ENCODE measurements at places on chromosomes 5 and 9. TPM values are rescaled to one million over a fixed set of nuclear protein-coding genes. Genes with fewer than 3 reads are reported as not detected.

DNA sequence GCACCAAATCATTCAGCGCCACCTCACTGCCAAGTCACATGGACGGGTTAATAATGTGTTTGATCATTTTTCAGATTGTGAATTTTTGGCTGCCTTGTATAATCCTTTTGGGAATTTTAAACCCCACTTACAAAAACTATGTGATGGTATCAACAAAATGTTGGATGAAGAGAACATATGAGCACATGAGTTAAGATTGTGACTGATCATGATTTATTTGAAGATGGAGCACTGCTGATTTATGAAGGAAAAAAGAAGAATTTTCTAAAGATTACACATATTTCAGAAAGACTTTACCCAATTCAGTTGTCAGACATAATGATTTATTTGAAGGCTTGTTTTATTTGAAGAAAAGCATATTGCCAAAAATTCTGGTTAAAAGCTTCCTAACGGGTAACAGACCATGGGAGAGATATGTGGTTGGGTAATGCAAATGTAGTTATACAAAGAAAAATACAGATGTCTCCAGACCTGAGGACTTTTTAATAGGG is 37.4 kb downstream of the TNFAIP8 start:
- H3K4me1 ChIP-seq: peaks cover 33% of the 10 kb centered on the region
- H3K4me3 ChIP-seq: no peak overlapping the region
- no peak overlapping the region for H3K27ac ChIP-seq
- H3K36me3 ChIP-seq: peaks cover 43% of the 10 kb centered on the region
- no peaks in the 10 kb centered on the region for H3K27me3 ChIP-seq
- DNase-seq: no peak

The PCDHB9 gene
- not detected for total RNA-seq

- no peak overlapping the region for H3K27ac ChIP-seq
- H3K4me1 ChIP-seq: no peaks in the 10 kb centered on the region
- H3K27me3 ChIP-seq: peaks cover 27% of the 10 kb centered on the region
Observed at GRCh38 chr5:80041527-80041926, 6.4 kb downstream of the THBS4 start.

GRCh38 chr5:151740958-151741373 is 17.5 kb downstream of the ATOX1 start:
- no peaks in the 10 kb centered on the region for H3K27me3 ChIP-seq
- no peak overlapping the region for H3K27ac ChIP-seq
- no peak for DNase-seq
- H3K4me1 ChIP-seq: peaks cover 22% of the 10 kb centered on the region
- H3K4me3 ChIP-seq: no peak overlapping the region

The PSAT1 gene
- total RNA-seq: 0.61 TPM

- no peak for DNase-seq
- H3K27me3 ChIP-seq: no peaks in the 10 kb centered on the region
- no peak overlapping the region for H3K27ac ChIP-seq
- H3K4me3 ChIP-seq: no peak overlapping the region
- H3K4me1 ChIP-seq: no peaks in the 10 kb centered on the region
Observed at GRCh38 chr5:168831383-168831782, 252.2 kb upstream of the PANK3 start.

The PPP3R2 gene
- not detected for total RNA-seq

The NPM1 gene
- 1,243 TPM for total RNA-seq

The FBP2 gene
- total RNA-seq: not detected

The ALDH7A1 gene
- total RNA-seq: 2.1 TPM

DNA sequence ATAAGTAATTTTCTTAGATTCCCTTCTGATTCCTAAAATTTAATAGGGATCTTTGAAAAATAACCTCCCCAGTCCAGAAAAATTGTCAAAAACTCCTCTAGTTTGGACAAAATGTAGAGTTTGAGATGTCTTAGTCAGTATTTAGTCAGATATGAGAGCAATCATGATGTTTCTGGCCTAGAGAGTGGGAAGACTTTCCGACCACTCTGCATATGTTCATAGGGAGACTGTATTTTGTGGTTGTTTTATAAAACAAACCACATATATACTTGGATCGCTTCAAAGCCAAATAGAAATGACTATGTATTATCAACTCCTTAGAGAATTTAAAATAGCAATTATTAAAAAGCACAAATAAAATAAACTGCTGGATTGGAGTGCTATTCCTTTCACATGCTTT is 15.8 kb downstream of the ZFAND5 start:
- DNase-seq: no peak
- no peaks in the 10 kb centered on the region for H3K36me3 ChIP-seq
- H3K27me3 ChIP-seq: no peaks in the 10 kb centered on the region
- H3K4me1 ChIP-seq: no peaks in the 10 kb centered on the region
- no peak overlapping the region for H3K27ac ChIP-seq

GRCh38 chr9:128503870-128504269 is 649 bp upstream of the GLE1 start:
- no peak overlapping the region for H3K27ac ChIP-seq
- peaks cover 32% of the 10 kb centered on the region for H3K36me3 ChIP-seq
- H3K4me3 ChIP-seq: peak overlapping the region; percentile 99
- DNase-seq: no peak
- no peaks in the 10 kb centered on the region for H3K27me3 ChIP-seq

DNA sequence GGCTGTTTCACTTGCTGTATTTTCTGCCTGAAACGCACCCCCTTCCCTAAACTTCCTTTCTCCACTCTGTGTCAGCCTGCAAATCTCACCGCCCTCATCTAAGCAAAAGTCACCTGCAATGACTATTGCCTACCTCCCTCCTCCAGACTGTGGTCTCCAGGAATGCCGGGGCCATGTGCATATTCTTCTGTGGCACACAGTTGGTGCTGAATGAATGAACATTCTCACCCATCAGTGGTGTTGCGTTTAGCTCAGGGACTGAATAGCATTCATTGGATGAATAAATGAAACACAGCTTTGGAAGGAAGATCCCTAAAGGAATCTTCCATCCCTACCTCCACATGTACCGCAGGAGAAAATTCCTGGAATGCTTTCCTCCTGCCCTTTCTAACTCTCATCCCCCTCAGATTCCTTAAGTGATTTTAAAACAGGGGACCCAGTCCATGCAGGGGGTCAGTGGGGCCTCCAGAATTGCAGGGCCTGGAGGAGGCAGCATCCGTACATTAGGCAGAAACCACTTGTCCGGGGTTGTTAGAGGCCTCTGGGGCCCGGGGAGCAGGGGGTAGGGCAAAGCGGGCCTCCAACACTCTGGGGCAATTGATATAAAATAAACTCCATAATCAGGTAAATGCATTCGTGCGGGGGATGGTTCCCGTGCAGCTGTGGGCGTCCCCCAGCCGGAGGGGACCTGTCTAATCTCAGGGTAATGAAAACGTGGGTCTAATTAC is 28.3 kb upstream of the PTGS1 start:
- peaks cover 1% of the 10 kb centered on the region for H3K27me3 ChIP-seq
- H3K4me3 ChIP-seq: no peak overlapping the region
- no peak for DNase-seq
- peaks cover 4% of the 10 kb centered on the region for H3K4me1 ChIP-seq
- no peaks in the 10 kb centered on the region for H3K36me3 ChIP-seq

DNA sequence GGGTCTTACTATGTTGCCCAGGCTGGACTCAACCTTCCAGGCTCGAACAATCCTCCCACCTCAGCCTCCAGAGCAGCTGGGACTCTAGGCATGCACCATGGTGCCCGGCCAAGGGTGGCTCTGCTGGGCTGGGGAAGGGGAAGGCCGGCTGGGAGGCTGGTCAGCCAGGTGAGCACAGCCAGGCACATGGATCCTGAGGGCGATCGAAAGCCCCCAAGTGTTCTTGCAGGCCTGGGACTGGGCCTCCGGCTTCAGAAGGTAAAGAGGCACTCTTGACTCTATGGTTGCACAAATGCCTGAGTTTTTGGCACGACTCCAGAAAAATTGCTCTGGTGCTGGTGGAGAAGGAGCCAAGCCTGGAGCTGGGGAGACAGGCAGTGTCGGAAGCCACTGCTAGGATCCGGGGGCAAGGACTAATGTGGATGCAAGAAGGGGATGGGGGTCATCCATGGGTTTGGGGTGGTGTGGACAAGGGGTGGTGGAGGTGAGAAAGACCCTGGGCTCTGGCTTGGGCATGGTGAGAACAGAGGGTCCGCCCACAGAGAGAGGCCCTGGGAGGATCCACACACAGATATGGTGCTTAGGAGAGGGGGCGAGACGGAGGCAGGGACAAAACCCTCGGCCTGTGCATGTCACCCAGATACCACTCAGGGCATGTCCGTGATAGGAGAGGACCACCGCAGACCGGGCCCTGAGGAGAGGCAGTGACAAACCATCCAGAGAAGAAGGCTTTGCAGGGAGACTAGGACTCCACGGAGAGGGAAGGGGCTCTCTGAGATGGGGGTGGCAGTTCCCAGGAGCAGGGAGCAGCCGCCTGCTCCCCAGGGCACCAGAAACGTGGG is 51.1 kb upstream of the COL5A1 start:
- DNase-seq: no peak
- no peak overlapping the region for H3K27ac ChIP-seq
- no peaks in the 10 kb centered on the region for H3K4me1 ChIP-seq
- no peaks in the 10 kb centered on the region for H3K36me3 ChIP-seq

DNA sequence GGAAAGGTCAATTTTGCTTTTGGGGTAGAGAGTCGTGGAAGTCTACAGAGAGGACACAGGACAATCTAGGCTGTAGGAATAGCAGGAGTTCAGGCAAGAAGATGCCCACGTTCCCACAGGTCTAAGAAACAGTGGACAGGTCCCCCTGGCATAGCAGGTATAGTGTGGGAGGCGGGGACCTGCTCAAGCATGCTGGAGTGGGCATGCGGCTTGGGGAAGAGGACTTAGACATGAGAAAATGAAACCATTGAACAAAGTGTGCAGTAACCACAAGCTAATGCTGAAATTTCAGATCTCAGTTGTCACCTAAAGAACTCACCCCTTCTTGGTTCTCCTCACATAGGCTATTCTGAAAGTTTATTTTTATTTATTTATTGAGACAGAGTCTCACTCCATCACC is 142.8 kb upstream of the EFNA5 start:
- DNase-seq: no peak
- H3K27ac ChIP-seq: no peak overlapping the region
- no peak overlapping the region for H3K4me3 ChIP-seq
- H3K4me1 ChIP-seq: no peaks in the 10 kb centered on the region
- H3K36me3 ChIP-seq: no peaks in the 10 kb centered on the region

GRCh38 chr9:106916466-106917235 is 53.7 kb downstream of the ZNF462 start:
- H3K4me1 ChIP-seq: no peaks in the 10 kb centered on the region
- no peak overlapping the region for H3K27ac ChIP-seq
- no peak for DNase-seq
- H3K36me3 ChIP-seq: no peaks in the 10 kb centered on the region
- H3K27me3 ChIP-seq: no peaks in the 10 kb centered on the region

- peaks cover 16% of the 10 kb centered on the region for H3K27me3 ChIP-seq
- no peaks in the 10 kb centered on the region for H3K4me1 ChIP-seq
- DNase-seq: no peak
- H3K27ac ChIP-seq: no peak overlapping the region
- H3K36me3 ChIP-seq: no peaks in the 10 kb centered on the region
- no peak overlapping the region for H3K4me3 ChIP-seq
Observed at GRCh38 chr5:41508696-41509398, 1.6 kb downstream of the PLCXD3 start.

GRCh38 chr5:68406767-68407241 is 191.2 kb downstream of the PIK3R1 start:
- H3K4me1 ChIP-seq: peaks cover 14% of the 10 kb centered on the region
- DNase-seq: no peak
- H3K36me3 ChIP-seq: no peaks in the 10 kb centered on the region
- no peaks in the 10 kb centered on the region for H3K27me3 ChIP-seq
- H3K4me3 ChIP-seq: no peak overlapping the region
- no peak overlapping the region for H3K27ac ChIP-seq

The STK32A gene
- not detected for total RNA-seq

The CDH10 gene
- not detected for total RNA-seq

DNA sequence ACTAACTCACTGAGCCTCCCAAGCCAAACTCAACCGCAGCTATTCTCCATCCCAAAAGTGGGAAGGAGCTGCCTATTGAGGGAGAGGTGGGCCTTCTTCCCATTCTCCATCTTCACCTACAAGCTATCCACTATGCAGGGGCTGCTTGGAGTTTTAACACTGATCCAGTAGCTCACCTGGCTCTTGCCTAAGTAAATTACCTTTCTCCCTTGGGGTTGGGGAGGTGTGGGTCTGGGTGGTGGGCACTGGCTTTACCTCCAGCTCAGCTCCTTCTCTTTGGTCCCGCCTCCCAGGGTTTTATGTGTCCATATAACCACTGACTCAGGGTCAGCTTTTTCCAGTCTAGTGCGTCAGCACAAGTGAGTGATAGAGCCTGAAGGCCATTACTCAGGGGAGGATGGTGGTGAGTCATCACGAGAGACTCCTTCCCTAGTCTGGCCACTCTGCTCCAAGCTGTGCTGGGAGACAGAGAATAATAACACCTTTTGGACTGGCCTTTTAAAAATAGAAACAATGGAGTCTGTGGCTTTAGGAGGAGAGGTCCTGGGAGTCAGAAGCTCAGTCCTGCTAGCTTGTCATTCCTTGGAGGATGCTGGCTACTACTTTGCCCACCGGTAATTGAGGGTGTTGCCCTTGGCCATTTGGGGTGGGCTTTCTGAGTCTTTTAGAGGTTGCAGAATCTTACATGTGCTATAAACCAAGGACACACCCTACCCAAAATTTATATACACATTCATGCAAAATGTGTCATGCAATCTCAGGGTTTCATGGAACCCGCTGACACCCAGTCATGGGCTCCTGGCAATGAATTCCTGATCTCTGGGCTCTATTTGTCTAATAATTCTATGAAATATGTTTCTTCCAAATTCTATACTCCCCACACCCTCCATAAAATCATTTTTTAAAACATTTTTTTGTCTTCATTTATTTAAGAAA is 35.6 kb upstream of the ATP6V1G1 start:
- no peaks in the 10 kb centered on the region for H3K4me1 ChIP-seq
- no peak overlapping the region for H3K27ac ChIP-seq
- H3K27me3 ChIP-seq: no peaks in the 10 kb centered on the region
- H3K4me3 ChIP-seq: no peak overlapping the region
- DNase-seq: no peak

The MCIDAS gene
- total RNA-seq: not detected

The RETREG1 gene
- 69.7 TPM for total RNA-seq

DNA sequence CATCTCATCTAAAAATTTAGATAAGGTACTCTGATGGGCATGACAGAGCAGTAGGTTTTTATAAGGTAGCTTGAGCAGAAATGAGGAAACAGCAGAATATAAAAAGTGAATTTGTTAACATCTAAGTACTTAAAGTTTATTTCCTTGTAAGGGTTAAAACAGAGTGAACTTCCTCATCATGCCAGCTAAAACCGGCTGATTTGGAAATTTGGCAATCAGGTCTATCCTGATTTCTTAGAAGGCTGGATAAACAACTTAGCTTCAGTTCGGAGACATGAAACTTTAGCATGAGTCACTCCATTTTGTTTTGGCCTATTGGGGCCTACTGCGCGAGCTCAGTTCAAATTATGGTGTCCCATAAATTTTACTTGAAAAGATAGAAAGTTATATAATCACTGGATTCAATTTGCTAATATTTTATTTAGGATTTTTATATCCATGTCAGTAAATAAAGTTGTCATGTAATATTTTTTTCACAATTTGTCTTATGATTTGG is 241.6 kb upstream of the RORB start:
- H3K4me1 ChIP-seq: no peaks in the 10 kb centered on the region
- H3K36me3 ChIP-seq: no peaks in the 10 kb centered on the region
- no peak for DNase-seq
- no peak overlapping the region for H3K27ac ChIP-seq
- no peak overlapping the region for H3K4me3 ChIP-seq
- H3K27me3 ChIP-seq: no peaks in the 10 kb centered on the region

The ALDOB gene
- total RNA-seq: not detected

The PCDHA9 gene
- total RNA-seq: not detected

Measured in CD4-positive, alpha-beta T cell (primary cell).